Activated naive CD8-positive, alpha-beta T cell treated with anti-CD3 and anti-CD28 coated beads, Interleukin-2, amount 10 ng/mL, durations not matched to agents 7 days and 5 days (primary cell): ENCODE measurements at places on chromosomes 7 and 10. TPM values are rescaled to one million over a fixed set of nuclear protein-coding genes. Genes with fewer than 3 reads are reported as not detected.

Gene FAM149B1
- 15.6 TPM for total RNA-seq

DNA sequence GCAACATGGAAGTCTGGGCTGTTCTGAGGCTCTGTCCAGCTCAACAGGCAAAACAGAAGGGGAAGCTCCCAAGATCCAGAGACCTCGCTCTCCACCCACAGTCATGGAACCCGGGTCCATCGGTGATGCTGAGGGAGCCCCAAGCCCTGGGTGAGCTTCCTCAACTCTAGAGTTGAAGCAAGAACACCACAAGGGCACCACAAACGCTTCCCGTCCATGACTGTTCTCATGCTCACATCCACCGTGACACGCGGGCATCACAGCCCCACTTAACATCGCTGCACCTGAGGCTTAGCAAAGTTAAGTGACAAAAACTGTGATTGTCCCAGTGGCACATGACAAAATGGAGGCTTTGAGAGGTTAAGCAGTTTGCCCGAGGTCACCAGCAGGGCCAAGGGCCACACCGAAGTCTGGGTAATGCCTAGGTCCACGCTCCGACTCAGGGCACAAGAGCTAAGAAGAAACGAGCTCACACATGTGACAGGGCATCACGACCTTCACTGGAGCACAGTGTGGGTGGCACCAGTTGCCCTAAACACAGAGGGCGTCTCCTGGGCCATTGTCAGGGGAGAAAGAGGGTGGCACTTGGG lies 110.6 kb downstream of the OAT start:
- DNase-seq = no peak

DNA sequence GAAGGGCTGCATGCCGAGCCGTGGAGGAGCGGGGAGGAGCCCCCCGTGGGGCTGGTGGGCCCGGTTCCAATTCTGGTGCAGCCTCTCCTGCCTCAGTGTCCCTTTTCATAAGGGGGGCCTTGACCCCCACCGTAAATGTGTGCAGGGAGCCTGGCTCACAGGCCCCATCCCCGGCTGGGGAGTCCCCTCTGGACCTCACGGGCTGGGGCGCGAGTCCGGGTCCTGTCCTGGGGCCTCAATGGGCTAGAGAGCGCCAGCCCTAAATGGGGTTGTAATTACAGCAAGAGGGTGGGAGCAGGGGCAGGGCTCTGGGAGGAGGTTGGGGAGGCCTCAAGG lies 203.0 kb downstream of the ELFN1 start:
- no peak for DNase-seq

Gene OR2F2
- not detected for total RNA-seq

- DNase-seq = no peak
These were observed 818.6 kb downstream of the GRID1 start for GRCh38 chr10:85548034-85548433.

DNA sequence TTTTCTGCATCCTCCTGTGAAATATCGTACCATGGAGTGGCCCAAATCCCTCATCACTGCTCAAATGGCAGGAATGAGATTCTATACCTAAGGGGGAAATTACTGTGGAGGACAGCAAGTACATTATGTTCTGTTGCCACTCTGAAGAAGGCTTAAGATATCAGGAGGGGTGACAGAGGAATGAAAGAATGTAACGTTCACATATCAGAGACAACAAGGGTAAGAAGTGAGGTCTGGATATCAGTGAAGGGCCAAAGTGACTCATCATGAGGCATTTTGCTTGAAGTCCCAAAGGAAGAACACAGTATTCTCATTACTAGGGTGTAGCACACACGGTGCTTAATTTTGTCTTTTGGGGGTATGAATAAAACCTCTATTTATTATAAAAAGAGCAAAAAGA lies 71.5 kb upstream of the SLC13A1 start:
- no peak for DNase-seq

- DNase-seq = no peak
These were observed 243.9 kb downstream of the ETV1 start for GRCh38 chr7:13745530-13745929.

- no peak for DNase-seq
These were observed 6.3 kb downstream of the CALML5 start for GRCh38 chr10:5492929-5493576.

Gene GHRHR
- total RNA-seq = not detected

DNA sequence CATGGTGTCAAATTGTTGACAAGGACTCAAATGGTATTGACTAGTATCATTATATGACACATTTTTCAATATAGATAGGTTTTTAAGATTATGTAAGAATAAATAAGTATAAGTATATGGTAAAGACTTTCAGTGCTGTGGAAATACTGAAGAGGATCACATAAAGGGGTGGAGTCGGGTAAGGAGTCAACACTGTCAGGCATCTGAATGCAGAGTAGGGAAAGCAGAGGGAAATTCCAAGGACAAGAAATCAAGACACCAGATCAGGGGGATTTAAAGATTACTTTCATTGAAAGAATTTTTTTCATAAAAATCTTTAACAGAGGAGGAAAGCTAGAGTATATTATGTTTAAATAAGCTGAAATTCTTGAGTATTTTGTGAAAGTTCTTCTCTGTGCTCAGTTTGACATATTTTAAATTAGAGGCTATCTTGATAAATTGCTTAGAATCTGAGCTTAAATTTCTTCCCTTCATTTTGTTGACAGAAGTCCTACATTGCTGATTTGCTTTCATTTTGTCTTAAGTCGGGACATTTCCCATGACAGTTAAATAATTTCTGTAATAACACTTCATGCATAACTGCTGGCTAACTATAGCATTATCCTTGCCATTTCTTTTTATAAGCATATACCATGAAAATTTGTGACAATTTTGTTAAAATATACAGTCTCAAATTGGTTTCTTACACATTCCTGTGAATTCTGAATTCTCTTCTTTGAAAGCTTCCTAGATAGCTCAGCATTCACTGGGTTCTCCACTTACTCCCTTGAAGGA lies 244.3 kb downstream of the PRKG1 start:
- no peak for DNase-seq

DNA sequence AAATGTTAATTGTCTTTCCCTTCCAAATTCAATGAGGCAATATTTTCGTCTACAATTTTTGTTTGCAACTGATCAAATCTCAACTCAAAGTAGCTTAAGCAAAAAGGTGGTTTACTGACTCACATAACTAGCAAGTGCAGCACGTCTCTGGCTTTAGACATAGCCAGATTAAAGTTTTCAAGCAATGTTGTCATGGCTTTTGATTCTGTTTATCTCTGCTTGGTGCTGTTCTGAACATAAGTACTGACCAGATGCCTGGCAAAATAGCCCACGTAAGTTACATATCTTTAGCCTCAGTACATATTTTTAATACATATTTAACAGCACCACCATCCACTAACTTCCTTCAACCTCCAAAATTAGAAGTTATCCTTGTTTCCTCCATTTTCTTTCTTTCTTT lies 877.9 kb downstream of the KCNMA1 start:
- no peak for DNase-seq

Gene ZNF117
- total RNA-seq = 7.2 TPM

DNA sequence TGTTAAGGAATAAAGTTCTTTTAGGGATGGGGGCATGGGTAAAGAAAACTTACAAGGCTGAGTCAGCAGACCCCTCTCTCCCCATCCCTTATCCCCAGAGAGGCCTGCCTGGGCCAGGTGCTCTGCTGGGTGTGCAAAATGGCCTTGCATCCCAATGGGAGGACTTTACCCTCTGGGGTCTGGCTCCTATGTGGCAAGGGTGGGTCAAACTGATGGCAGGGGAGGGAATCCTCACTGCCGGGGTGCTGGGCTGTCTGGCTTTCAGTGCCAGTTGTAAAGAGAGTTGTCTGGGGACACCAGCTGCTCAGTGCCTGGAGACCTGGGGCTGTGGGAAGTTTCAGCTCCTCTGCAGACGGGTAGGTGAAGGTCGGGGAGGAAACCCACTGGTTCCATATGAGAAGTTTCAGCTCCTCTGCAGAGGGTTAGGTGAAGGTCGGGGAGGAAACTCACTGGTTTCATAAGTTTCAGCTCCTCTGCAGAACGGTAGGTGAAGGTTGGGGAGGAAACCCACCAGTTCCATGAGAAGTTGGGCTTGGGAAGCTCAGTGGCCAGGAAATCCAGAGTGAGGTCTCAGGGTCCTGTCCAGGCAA lies 127.2 kb upstream of the PODXL start:
- DNase-seq = no peak

- DNase-seq = no peak
These were observed 114.0 kb downstream of the BBS9 start for GRCh38 chr7:33243319-33243881.

Gene FOXP2
- not detected for total RNA-seq

DNA sequence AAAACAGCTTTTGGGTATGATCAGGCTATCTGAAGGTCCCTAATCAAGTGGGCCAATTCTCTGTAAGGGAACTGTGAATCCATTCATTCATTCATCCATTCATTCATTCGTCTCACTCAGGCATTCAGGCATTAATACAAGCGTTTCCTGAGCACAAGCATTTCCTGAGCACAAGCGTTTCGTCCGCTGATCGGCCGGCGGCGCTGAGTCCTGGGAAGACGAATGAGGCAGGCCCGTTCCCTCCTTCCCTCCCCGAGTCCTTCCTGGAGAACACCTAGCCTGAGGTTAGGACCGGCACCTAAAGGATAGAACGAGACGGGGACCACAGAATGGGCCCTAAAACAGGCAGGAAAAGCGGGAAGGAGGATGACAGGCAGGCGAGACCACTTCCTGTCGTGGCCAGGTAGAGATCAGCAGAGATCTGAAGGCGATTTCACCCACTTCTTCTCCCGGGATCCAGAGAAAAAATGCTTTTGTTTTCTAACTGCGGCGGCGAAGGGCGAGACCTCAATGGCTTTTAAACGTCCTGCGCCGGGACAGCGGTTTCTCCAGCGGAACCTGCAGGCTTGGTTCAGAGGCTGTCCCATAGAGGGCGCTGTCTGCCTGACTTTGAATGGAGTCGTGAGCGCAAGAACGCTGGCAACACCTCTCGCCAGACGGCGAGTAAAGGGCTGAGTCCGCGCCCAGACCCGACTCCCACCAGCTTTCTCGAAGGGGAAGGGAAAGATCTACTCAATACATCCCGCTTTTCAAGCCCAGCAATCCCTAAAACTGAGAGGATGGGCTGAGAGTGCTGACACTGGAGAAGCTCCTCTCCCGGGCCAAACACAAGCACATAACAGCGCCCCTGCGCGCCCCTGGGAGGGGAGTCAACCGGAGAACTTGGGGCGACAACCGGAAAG lies 2.9 kb upstream of the HMX3 start:
- DNase-seq = peak; percentile 82

Gene EBLN1
- total RNA-seq = not detected

DNA sequence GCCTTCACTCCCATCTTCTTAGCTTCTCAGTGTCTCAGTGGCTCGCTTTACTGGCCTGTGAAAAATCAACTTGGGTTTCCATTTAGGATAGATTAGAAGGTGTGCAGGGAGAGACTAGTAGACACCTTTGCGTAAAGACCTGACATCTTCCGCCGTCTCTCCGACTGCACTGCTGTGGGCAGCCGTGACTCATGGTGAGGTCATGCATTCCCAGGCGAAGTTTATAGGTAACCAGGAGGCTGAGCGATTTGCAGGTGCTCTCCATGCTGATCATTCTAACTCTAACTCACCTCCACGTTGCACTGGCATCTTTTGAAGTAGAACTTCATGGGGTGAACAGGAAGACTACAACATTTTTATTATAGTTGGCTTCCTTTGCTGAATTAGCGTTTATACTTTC lies 68.0 kb upstream of the ZNF438 start:
- DNase-seq = no peak

Gene DDC
- not detected for total RNA-seq

Gene HOXA3
- not detected for total RNA-seq

Gene MOGAT3
- total RNA-seq = not detected

DNA sequence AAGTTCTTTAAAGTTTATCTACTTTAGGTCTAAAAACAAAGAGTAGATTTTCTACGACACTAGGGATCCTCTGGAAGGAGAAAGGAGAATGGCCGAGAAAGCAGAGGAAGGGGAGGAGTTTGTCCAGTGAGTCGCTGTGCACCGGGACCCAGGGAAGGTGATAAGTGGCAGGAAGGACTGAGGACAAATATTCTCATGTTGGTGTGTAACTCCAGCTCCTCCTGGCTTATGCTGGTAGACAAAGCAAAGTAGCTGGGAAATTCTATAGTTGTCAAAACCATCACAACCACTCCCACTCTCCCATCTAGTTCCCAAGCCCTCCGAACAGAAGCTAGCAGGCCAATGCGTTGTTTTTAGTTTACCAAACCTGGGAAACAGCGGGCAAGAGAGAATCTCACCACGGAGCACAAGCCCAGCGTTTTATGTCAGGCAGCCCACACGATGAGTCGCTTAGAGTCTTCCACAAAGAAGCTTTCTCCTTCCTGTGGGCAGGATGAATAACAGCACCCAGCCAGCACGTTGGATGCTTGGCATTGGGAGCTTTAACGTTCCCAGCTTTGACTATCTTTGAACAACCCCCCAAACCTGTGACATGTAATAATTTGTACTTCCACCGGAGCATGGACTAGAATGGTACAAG lies 32.9 kb upstream of the JCAD start:
- DNase-seq = no peak

- DNase-seq = no peak
These were observed 131.9 kb downstream of the AKR1D1 start for GRCh38 chr7:138208142-138208570.

- DNase-seq = no peak
These were observed 352.4 kb downstream of the TCERG1L start for GRCh38 chr10:130958981-130959751.

GRCh38 chr7:37536706-37537105 lies 88.0 kb upstream of the ELMO1 start:
- no peak for DNase-seq

DNA sequence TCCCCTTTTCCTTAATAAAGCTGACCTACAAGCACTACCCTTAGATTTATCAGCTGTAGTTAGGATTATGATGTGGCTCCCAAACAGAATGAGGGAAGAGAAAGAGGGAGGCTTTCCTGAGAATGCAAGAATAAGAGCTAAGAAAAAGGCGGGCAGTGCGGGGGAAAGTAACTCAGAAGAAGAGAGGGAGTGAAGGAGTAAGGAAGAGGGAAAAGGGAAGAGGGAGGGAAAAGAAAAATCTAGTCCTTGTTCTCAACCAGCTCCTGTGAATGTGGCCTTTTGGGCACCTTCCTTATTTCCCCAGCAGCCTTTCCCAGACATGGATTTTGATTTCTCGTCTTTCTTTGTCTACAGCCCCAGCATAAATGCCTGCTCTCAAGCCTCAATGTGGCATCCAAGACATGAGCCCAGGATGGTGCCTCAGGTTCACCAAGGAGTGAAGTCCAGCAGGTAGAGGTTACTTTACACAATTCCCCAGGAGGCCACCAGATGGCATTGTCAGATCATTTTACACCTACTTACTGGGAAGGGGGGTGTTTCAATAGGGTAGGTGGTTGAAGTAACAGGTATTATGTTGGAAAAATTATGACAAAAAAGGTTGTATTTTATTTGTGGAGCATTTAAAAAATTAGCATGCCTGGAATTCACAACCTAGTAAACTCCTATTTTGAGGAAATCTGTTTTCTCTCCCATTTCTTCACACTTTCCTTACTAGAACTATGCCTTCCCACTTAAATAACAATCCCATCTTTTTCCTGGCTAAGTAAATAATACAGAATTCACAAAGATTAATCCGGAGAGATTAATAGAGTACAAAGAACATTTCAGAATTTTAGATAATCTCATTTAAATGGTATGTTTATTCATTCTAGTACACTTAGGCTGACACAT lies 106.5 kb downstream of the HTR7 start:
- no peak for DNase-seq
